ENCODE measurements at places on chromosomes 1 and 21. TPM values are rescaled to one million over a fixed set of nuclear protein-coding genes. Genes with fewer than 3 reads are reported as not detected.

Gene WDR64
- total RNA-seq = 0.25 TPM

Gene LIN28A
- not detected for total RNA-seq

Gene SPRR3
- total RNA-seq = not detected

Gene LORICRIN
- not detected for total RNA-seq

Gene CR1L
- total RNA-seq = not detected

Gene DIRAS3
- 0.65 TPM for total RNA-seq

Gene SPATC1L
- total RNA-seq = 10.9 TPM

Gene ARF1
- total RNA-seq = 479 TPM

Gene CCDC185
- total RNA-seq = not detected

Gene DTL
- 12.0 TPM for total RNA-seq

Gene IFNGR2
- 56.3 TPM for total RNA-seq

Gene UQCRHL
- total RNA-seq = 2.4 TPM

Gene EPS8L3
- total RNA-seq = 539 TPM

Gene FCRL6
- 0.41 TPM for total RNA-seq

Gene ZNF683
- total RNA-seq = not detected

Gene LRRIQ3
- total RNA-seq = 0.38 TPM

Gene LRRC71
- not detected for total RNA-seq

Gene PRELP
- 5.5 TPM for total RNA-seq

Gene RGS5
- total RNA-seq = 23.4 TPM

Gene PLA2G4A
- total RNA-seq = 5.3 TPM

Gene HRNR
- total RNA-seq = not detected

Gene MSH4
- total RNA-seq = 0.41 TPM

Gene ADCY10
- total RNA-seq = 0.49 TPM

Gene NBPF4
- 0.53 TPM for total RNA-seq

Gene SYNJ1
- total RNA-seq = 13.2 TPM

Gene NPHS2
- total RNA-seq = not detected

Gene PDC
- not detected for total RNA-seq

Gene C1QA
- 30.1 TPM for total RNA-seq

Gene ATP1A2
- total RNA-seq = 2.6 TPM

Gene RORC
- 29.5 TPM for total RNA-seq

Gene CAPN8
- 88.6 TPM for total RNA-seq

Gene PADI2
- 105 TPM for total RNA-seq

Gene MYOG
- not detected for total RNA-seq

Gene SLC19A1
- 12.7 TPM for total RNA-seq

Gene DR1
- 45.1 TPM for total RNA-seq

Gene OR6Y1
- not detected for total RNA-seq

Gene RBM8A
- 82.3 TPM for total RNA-seq

Gene SHE
- total RNA-seq = 3.6 TPM

Gene ANGPTL3
- total RNA-seq = not detected

Gene GBP6
- total RNA-seq = 0.09 TPM

Gene MX2
- total RNA-seq = 6.3 TPM

Gene ENAH
- 41.3 TPM for total RNA-seq

Gene TEKT2
- total RNA-seq = 0.32 TPM

Gene NCF2
- 8.9 TPM for total RNA-seq

Gene PRR9
- total RNA-seq = not detected

Gene EPB41
- 76.3 TPM for total RNA-seq

Gene KDF1
- total RNA-seq = 27.0 TPM

Gene PPFIA4
- total RNA-seq = 4.0 TPM

Gene DMRTA2
- not detected for total RNA-seq

Gene RNF186
- total RNA-seq = 41.0 TPM

Gene CRYBG2
- 19.4 TPM for total RNA-seq

Gene ALPL
- 0.90 TPM for total RNA-seq

Gene SIM2
- not detected for total RNA-seq

Gene TMPRSS2
- 624 TPM for total RNA-seq

Gene OR6N1
- not detected for total RNA-seq

Gene IL19
- not detected for total RNA-seq
